ENCODE measurements at places on chromosomes 5 and 9.

DNA sequence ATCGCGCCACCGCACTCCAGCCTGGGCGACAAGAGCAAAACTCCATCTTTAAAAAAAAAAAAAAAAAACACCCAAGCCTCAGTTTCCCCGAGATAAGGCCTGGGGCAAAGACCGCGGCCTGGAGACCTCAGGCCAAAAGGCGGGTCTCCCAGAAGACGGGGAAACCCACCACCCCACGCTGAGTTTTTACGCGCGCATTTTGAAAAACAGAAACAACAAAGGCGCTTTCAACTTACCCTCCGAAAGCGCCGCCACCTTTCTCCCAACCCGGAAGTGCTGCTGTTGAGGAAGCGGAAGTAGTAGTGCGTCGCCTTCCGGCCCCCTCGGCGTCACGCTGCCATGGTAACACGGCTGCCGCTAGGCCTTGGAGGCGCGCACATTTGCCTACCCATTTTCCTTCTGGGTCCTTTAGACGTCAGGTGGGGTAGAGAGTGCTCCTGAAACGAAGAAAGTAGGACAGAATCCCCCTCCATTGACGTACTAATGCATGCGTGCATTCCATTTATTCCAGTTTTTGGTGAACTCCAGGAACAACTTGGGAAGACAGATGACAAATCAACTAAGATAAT lies at the start of gene TTF1:
Gene TTF1 (minus strand): TSS at position 287 of the 569 bp plus-strand sequence. CDS start 4,019 bp downstream, outside the sequence.
- peak; percentile 91 for DNase-seq

- DNase-seq, result no peak
These were observed at the start of gene GABBR2 for GRCh38 chr9:98708933-98709911. TSS of gene GABBR2 (minus strand) at chr9:98708935. CDS start at chr9:98708737, 198 bp downstream.

DNA sequence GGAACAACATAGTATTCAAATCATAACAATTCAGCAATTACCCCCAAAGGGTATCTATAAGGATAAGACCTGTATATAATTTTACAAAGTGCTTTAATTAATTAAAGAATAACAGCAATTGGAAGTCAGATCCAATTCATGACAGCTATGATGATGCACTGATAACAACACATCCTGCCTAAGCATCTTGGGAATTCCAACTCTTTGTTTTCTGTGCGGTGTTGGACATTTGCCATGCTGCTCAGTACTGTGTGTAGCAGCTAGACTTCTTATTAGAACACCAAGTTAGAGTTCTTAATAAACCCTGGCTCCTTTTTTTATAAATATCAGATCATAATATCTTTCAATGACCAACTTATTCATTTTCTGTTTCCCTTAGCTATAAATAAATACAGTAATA lies 209.0 kb downstream of the SEC61B start:
- DNase-seq, result no peak

- DNase-seq, result no peak
These were observed 1026.4 kb upstream of the COX7C start for GRCh38 chr5:85591311-85591710.

DNA sequence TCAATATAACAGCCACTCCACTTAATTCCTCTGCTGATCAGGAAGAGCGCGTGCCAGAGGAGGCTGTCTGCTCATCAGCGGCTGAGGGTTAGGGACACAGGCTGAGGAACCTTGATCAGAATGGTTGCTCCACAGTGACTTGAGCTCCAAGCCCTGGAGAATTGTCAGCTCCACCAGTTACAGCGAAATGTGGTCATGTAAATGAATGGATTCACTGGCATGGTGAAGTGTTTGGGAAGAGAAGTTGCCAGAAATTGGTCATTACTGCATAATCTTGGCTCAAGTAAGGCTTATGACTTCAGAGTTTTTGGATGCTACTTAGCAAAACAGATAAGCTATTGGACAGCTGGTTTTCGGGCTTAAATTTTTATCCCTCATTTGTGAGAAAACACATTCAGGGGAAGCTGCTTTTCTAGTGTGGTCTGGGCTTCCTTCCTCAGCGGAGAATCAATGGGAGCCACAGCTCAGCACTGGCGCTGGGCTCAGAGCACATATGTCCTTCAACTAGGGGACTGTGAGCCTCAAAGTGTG lies 65.0 kb downstream of the PRRT1B start:
- no peak for DNase-seq

DNA sequence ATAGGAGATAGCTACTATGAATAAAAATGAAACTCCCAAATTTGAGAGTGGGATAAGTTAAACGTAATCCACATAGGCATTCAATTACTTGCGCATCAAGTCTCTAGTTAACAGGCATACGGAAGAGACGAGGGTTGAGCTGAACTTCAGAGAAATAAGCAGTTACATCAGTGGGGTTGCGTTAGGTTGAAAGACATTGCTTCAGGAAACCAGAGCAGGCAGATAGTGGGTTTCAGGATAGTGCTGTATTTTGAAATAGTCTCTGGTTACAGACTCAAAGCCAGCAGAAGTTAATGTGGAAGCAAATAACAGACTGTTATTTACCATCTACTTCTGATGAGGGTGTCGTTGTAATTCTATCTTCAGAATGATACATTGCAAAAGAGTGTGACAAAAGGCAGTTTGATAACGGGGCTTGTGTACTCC lies 533.4 kb downstream of the PDE4D start:
- no peak for DNase-seq

DNA sequence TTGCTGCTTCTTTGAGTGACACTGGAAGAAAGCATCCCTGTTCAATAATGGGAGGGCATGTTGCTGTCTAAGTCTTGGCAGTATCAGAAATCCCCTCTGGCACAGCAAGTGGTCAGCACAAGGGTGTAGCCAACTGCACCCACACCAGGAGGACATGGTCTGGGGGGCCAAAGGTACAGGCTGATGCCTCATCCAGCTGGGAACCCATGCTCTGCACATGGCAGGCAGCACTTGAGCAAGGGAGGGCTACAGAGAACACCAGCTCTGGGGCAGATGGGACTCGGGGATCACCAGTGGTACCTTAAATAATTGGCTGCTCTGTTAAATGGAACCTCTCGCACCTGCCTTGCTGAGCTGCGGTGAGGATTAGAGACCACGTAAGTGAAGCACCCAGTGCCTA lies 265.2 kb downstream of the SYK start:
- no peak for DNase-seq

- DNase-seq, result no peak
These were observed 576.9 kb downstream of the EBF1 start for GRCh38 chr5:158522776-158523175.

DNA sequence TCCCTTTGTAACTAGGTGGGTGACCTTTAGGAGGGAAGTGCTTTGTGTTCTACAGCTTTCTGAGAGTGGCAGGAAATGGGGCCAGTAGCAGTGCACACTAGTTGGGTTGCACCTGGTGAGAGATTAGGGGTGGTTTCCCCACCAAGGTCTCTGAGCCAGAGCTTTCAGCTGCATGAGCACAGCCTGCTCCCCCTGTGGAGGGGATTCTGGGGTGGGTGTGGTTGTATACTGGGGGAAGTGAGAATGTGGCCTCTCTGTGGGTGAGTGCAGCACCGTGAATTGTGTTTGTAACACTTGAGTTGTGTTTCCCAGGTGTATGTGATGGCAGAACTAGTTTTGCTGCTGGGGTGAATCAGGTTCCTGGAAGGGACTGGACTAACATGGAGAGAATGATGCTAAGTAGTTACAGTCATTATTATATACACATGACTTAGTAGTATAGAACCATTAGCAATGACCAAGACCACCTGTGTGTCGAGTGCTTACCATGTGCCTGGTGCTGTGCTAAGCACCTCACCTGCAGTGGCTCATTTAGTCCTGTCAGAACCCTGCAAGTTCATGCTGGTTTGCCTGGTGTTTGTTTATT lies 11.8 kb upstream of the CXXC5 start:
- DNase-seq, result no peak

DNA sequence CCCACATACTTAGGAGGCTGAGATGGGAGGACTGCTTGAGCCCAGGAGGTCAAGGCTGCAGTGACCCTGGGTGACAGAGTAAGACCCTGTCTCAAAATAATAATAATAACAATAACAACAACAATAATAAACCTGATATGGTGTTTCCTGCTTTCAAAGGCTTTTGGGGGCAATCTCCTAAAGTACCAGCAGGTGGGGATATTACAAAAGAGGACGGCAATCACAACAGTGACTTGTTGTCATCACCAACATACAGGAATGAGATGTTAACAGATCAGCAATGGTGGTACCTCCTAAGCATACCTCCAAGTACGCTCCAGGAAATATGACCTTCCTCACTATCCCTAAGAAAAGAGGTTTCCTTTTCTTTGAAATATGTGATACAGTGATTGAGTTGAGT lies 91.1 kb upstream of the RNF180 start:
- no peak for DNase-seq

DNA sequence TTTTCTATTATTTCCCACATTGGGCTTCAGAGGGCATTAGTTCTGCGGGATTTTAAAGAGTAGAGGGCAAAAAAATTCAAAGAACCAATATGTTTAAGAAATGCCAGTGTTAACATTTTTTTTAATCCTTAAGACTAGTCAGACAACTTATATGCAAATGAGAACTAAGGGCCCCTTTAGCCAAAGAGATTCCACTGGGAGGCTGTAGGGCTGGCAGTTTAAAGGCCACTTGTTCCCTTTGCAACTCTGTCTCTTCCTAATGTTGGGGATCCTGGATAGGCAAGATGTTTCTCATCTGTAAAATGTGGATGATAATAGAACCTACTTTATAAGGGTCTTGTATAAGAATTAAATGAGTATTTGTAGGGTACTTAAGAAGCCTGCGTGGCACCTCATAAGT lies 1395.9 kb downstream of the PTPRD start:
- no peak for DNase-seq

DNA sequence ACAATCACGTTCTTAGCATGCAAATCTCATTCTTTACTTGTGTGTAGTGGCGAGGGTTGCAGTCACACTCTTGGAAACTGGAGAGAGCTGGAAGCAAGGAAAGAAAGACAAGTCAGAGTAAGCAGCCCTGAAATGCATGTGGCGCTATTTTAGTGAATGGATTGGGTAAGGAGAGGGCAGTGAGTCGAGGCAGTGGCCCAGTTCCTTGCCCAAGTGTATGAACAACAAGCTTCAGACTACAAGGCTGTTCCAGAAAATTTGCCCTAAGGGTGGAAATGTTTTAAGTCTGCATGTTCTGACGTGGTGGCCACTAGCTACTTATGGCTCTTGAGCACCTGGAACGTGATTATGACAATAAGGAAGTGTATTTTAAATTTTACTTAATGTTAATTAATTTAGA lies 59.4 kb upstream of the PTPN3 start:
- no peak for DNase-seq

GRCh38 chr9:89690334-89690912 lies 85.6 kb downstream of the GADD45G start:
- DNase-seq, result no peak

DNA sequence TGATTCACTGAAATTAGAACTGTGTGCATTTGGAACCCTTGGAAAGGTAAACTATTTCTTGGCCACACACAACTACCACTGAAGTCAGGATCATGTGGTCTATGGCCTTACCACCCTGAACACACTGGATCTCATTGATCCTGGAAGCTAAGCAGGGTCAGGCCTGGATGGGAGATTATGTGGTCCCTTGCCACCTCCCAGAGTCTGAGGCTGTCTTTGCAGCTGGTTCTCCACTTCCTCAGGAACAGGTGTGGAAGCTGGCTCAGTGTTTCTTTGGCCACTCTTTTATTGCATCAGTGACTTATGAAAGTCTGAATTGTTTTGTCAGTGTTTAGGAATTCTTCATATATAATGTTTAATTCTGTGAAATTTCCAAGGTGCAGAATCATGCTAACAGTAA lies 89.2 kb downstream of the TEK start:
- no peak for DNase-seq

- no peak for DNase-seq
These were observed 272.2 kb upstream of the PRDM9 start for GRCh38 chr5:23235246-23235645.

DNA sequence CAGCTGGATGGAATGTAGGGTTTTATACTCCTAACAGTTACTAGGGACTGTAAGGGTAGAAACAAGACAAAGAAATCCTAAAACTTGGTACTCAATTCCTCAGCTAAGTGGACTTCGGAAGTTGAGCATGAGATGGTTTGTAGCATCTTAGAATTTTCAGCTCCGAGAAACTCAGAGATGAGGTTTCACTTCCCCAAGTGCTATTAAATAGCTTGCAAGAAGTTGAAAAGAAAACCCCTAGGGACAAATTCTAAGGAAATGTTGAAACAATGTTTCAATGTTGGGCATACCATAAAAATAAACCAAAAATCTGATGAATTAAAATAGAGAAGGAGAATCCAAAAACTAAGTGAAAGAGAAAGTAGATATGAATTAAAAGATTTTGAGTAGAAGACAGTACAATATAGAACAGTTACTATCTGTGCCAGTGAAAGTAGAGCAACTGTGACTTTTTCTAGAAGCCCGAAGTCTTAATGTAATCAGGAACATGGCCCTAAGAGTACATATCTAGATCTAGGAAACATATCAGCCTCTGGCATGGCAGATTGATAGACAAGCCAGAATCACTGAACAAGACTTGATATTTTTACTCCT lies 308.6 kb upstream of the RGMB start:
- no peak for DNase-seq

- no peak for DNase-seq
These were observed 107.2 kb downstream of the XRCC4 start for GRCh38 chr5:83184534-83184933.

- DNase-seq, result no peak
These were observed 7.6 kb downstream of the SLC1A3 start for GRCh38 chr5:36613771-36614656.

DNA sequence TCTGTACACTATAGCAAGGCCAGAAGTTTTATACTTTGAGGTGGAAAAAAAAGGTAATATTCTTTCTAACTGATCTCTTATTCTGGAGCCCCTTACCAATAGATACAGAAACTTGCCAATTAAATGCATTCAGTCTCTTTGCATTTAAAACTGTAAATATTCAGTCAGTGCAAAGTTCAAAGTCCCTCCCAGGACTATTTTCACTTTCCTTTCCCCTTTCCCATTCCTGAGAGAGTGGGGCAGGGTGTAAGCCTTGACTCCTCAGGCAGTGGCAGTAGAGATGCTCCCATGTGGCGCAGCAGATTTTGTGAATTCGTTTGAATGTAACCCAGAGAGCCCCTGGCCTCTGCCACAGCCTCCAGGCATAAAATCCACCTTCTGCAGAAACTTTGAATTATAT lies 29.9 kb downstream of the CETN3 start:
- no peak for DNase-seq

GRCh38 chr5:80406980-80407734 lies 707 bp upstream of the ZFYVE16 start:
- peak; percentile 1 for DNase-seq

- no peak for DNase-seq
These were observed 183.3 kb downstream of the MED10 start for GRCh38 chr5:6194906-6195612.

- no peak for DNase-seq
These were observed 16.9 kb downstream of the SLC25A48 start for GRCh38 chr5:135851186-135851914.

Measured in activated naive CD4-positive, alpha-beta T cell (primary cell).